ENCODE measurements at places on chromosomes 7 and 10.
A peak's percentile ranks its signal among the peaks of the same experiment; 100 is the strongest.

DNA sequence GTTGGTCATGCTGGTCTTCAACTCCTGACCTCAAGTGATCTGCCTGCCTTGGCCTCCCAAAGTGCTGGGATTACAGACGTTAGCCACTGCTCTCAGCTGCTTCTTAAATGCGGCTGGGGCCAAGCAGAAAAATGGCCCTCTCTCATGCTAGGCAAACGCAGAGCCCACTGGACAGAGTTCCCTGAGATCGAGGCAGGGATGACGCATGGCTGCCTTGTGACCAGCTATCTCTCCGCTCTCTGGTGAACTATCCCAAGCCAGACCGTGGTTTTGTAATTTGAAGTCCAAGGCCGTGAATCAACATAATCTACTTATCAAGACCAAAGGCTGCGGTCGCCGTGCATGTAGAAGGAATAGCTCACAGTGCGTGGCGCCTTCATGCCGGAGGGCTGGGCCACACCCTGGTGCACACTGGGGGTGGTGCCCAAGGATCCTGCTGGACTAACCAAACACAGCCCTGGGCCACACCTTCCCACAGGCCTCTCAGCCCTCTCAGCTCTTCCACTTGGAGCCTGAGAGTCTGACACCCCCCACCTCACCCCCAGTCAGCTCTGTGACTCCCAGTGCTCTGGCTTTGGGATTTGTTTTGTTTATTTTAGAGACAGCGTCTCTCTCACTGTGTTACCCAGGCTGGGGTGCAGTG, 88.1 kb upstream of the CUX1 start:
- DNase-seq, result no peak

DNA sequence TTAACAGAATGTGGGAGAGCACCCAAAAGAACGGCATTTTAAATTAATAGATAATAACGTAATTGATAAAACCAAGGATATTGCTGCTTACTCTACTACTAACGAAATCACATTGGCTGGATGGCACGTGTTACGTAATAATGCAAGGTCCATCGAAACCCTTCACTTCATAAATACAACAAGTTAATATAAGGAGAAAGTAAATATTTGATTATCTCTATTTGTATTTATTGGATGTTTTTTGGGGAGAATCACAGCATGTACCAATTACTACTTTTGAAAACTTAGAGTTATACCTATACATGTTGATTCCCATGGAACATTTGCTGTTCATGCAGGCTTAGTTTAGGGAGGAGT, 1.6 kb downstream of the PRKG1 start:
- no peak for DNase-seq

DNA sequence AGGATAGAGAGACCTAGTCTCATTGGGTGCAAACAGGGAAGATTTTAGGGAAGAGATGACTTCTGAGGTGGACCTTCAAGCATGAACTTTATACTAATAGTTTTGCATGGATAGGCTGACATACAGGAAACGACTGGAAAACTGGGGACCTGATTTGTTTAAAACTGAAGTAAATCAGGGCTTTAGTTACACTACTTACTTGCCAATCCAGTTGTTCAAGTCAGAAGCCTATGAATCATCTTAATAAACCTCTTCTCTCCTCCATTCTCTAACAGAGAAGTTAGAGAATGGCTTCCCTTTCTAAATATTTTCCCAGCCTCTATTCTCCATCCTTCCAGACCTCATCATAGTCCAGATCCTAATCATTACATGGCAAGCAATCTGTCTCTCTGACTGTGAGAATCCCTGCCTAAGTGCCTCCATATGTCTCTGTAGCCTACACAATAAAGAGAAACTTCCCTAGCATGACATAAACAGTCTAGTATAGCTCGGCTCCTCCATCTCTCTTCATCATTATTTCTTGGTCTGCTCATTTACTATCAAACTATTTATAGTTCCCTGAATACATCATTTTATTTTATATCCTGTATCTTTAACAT, 55.8 kb downstream of the PRKG1 start:
- no peak for DNase-seq

- DNase-seq, result no peak
Observed at GRCh38 chr7:26492816-26493215, 201.2 kb downstream of the SNX10 start.

DNA sequence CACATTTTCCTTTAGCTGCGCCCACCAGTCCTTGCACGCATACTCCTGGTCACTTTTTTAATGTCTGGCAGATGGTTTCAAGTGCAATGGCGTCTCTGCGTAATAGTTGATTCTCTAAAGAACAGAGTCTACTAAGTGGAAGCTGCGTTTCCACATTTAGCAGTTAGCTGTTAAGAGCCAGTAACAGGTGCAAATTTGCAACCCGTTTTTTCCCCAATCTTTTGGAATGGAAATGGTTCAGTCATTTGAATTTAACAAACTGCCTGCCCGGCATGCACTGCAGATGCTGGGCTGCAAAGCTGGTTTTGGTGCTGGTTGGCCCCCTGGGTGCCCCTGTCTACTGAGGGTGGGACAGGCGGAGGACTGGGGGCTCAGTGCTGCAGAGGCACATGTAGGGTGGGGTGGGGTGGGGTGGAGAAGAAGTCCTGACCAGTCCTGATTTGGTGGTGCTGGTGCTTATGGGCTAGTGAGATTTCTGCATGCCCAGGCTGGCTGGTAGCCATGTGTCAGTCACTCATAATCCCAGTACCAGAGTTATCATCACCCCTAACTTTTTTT, 43.9 kb downstream of the CUX1 start:
- no peak for DNase-seq

- DNase-seq, result no peak
Observed at GRCh38 chr7:129122078-129122750, 22.3 kb upstream of the TSPAN33 start.

DNA sequence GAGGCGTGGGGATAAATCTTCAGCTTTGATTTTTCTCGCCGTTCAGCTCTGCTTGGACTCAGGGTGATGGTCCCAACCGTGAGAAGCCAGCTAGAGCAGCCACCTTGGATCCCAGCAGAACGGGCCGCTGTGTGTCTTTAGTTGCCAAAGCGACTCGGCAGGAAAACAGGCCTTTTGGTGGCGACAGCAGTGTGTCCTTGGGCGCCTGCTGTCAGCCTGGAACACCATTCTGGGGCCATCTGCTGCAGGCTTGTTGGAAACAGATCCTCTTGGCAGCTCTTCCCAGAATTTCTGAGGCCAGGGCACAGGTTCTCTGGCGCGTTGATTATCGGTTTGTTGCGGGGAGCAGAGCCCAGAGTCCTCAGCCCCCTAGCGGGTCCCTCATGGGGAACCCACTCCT, 97.6 kb downstream of the CUX1 start:
- DNase-seq, result no peak

DNA sequence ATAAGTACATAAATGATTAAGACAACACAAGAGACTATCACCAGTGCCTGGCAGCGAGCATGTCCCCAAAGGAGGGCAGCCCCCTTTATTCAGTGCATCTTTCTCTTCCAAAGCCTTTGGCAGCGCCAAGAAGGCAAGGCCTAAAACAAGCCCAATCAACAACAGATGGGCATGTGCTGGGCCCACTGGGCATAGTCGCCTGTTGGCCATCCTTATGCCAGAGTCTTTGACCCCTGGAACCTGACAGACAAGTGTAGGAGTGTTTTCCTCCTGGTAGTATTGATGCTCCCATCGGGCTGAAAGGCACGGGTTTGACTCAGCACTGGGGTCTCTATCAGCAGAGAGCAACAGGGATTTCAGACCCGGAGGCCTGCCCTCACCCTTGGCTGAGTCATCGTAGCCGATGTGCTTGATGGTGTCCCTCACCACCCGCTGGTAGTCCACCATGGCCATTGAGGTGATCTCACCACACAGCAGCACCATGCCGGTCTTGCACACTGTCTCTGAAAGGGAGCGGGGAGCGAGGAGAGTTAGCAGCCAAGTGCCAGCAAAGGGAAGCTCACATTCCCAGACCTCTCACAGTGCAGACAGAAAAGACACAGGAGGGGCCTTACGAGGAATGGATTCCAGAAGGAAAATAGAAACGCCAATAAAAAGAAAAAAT, 5.8 kb downstream of the MAT1A start:
- no peak for DNase-seq

GRCh38 chr7:98456866-98457265, 56.0 kb upstream of the BAIAP2L1 start:
- DNase-seq, result no peak

DNA sequence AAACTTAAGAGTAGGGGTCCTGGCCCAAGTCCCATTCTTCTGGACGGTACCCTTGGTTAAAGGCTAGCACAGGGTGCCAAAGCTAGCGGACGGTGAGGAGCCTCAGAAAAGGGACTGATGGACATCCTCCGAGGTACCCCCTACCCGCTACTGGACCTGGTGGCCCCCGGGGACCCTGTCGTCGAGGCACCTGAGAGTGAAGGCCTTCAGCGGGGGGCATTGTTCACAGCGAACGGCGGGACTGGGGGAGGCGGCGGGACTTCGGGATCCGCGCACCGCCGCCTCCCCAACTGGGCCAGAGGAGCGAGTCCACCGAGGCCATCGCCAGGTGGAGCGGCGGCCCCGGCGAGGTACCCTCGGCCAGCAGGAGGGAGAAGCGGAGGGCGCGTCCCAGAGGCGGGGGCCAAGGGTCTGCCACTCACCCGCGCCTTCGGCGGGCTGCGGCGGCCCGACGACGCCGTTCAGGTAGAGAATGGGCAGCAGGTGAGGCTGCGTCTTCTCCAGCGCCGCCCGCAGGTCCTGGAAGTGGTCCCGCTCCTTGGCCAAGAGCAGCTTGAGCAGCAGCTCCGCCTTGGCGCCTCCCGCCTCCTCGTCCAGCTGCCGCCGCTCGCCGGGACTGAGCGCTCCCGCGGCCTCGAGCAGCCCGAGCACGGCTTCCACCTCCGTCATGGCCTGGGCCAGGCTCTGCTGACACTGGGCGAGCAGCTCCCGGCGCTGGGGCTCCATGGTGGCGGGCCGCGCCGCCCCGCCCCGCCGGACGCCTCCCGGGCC, 575 bp downstream of the DLG5 start:
- no peak for DNase-seq

GRCh38 chr10:30963992-30964930, 67.4 kb downstream of the ZNF438 start:
- DNase-seq, result peak; percentile 61

DNA sequence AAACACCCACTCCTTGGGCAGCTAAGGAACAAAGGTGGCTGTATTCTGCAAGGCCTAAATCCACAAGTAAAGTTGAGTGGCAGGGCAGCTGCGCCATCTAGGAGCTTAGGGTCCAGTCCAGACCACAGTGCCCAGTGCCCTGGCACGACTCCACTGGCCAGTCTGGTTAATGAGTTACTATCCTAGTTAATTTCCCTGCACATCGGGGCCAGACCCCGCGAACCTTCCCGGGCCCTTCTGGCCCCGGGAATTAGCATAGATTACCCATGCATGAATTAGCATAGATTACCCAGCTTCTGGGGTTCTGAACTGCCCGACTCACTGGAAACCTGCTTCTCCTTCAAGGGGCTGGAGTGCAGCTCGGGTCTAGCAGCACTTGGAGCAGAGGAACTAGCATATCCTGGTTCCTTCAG, 3.2 kb upstream of the EMX2 start:
- no peak for DNase-seq

DNA sequence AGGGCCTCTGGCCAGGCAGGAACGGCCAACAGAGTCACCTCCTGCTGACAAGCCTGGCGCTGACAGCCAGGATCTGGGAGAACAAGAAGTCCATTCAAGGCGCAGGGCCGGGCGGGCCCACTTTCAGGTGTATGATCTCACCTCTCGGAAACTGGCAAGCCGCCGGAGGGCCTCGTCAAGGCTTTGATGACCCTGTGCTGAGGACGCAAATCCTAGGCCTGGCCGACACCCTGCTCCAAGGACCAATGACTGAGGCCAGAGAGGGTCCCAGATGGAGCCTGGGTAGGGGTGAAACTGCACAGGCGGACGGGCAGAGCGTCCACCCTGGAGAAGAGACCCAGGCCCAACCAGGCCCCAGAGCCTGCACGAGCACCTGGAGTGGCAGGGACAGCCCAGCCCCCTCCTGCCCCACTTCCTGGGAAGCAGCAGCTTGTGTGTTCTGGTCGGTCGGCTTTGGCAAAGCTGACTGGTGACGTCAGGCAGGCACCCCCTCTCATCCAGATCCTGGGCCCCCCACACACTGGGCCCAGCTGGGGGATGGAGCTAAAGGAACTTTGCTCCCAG, 30.6 kb downstream of the MYL10 start:
- DNase-seq, result no peak

- no peak for DNase-seq
Observed at GRCh38 chr7:18900236-18900635, 217.2 kb downstream of the TWIST1 start.

DNA sequence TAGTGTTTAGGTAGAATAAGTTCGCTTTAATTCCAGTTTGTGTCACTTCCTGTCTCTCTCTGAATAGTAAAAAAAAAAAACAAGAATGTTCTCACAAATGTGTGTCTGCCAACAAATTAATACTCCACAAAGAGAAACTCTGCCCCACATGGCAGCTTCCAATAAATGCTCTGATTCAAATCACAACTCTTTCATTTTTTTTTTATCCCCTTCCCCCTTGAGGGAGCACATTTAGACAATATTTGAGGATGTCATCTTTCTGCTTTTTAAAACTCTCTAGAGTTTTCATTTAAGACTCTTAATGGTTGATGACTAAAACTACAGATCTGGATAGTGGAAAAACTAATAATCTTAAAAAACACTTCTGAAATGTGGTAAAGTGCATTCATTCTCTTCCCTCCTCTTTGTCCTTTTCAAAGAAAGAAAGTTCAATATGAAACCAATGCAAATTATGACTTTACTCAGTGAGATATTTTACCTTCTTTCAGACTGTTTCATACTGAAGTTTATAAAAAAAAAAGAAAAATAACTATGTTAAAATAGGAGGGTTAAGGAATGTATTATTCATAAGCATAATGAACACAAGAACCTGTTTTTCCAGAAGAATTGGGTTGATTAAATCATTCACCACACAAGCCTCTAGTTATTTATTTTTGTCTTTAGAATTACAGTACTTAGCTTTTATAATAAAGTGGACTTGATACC, 42.3 kb downstream of the ARID5B start:
- peak; percentile 35 for DNase-seq

DNA sequence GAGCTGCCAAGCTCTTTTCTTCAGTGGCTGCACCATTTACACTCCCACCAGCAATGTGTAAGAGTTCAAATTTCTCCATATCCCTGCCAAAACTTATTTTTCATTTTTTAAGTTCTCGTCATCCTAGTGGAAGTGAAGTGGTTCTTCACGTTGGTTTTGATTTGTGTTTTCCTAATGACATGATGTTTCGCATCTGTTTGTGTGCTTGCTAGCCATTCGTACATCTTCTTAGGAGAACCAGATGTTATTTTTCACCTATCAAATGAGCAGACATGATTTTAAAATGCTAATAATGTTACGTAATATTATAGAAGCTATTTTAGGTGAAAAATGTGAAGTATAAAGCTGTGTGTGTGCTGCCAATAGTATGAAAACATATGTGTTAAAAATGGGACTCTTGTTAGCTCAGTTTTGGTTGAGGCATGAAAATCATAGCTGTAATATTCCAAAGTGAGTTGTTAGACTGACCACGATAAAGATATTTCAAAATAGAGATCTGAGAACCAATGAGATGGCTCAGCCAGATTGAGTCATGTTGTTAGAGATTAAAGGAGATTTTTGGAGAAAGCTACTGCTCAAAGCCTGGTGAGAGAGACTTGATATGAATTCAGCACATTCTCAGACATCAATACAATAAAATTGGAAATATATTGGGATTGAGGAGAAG, 25.9 kb upstream of the GALNT11 start:
- no peak for DNase-seq

- DNase-seq, result no peak
Observed at GRCh38 chr7:17274551-17275245, 23.8 kb upstream of the AHR start.
